ENCODE measurements at places on chromosomes 5 and 9. TPM values are rescaled to one million over a fixed set of nuclear protein-coding genes. Genes with fewer than 3 reads are reported as not detected.

The PTBP3 gene
- 79.2 TPM for total RNA-seq

The ALDH7A1 gene
- 46.8 TPM for total RNA-seq

The C8G gene
- 1.1 TPM for total RNA-seq

The PDE8B gene
- total RNA-seq: not detected

The ANKRD31 gene
- total RNA-seq: 0.56 TPM

The IL6ST gene
- 108 TPM for total RNA-seq

The CCNI2 gene
- 0.12 TPM for total RNA-seq

DNA sequence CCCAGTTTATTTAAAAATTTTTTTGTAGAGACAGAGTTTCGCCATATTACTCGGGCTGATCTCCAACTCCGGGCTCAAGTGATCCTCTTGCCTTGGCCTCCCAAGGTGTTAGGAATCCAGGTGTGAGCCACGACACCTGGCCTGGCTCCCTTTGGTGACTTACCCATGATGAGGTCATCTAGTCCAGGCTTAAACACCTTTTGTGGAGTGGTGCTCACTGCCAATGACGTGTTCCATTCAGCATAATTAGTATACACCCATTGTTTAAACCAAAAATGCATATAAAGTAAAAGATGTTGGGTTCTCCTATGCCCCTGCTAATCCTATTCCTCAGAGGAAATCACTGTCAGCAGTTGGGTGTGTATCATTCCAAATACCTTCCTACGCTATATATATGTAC lies 91.0 kb downstream of the HSPA4 start:
- no peak for DNase-seq

GRCh38 chr9:38727497-38728001 lies 7.6 kb upstream of the FAM240B start:
- DNase-seq: peak; percentile 82

- DNase-seq: no peak
Measured at GRCh38 chr5:15501091-15501791, 1.3 kb downstream of the FBXL7 start.

DNA sequence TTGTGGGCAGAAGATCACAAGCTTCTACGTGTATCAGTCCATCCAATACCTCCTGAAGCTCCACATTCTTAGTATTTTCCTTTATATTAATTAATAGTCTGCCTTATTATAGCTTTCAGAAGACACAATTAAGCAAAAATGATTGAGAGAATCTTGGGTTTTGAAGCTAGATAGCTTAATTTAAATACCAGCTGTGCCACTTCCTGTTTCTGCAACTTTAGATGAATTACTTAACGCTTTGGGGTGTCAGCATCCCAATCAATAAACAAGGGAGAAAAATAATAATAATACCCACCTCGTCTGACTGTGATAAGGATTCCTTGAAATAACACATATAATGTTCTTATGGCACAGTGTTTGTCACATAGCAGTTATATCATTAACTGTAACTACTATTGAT lies 44.7 kb upstream of the HTR4 start:
- DNase-seq: no peak

DNA sequence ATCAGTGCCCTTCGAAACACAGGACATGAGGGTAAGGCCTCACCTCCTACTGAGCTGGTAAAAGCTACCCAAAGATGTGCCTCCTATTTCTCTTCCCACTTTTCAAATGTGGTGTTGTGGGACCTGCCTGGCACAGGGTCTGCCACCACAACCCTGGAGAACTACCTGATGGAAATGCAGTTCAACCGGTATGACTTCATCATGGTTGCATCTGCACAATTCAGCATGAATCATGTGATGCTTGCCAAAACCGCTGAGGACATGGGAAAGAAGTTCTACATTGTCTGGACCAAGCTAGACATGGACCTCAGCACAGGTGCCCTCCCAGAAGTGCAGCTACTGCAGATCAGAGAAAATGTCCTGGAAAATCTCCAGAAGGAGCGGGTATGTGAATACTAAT lies 1.9 kb downstream of the IRGM start:
- peak; percentile 3 for DNase-seq

GRCh38 chr5:169460896-169461295 lies 122.7 kb upstream of the SPDL1 start:
- no peak for DNase-seq

DNA sequence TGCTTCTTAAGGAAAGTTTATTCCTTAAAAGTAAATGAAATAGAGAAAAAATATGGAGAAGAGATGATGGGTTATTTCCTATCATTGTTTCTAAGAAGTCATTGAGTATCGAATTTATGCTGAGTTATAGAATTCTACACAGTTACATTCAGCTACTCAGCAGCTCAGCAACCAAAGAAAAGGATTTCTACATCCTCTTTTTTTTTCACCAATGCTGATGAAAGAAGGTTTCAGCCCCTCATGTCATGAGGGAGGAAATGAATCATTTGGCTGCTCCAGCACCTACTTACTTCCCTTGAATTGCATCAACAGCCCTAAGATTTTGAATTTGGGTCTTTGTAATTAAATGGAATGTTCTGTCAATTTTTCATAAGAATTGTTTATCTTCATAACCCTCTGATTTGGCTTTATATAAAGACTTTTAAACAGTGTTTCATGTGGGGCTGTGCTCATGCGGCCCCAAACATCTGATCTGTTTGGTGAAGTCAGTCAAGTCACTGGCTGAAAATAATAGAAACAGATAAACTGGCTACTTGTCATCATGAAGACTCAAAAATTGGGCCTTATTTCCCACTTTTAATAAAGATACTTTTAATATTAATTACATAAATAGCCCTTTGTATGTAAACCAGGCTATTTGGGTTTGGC lies 18.5 kb upstream of the SNX2 start:
- DNase-seq: peak; percentile 86

GRCh38 chr5:179355976-179356974 lies 11.0 kb upstream of the ADAMTS2 start:
- DNase-seq: peak; percentile 76

GRCh38 chr5:146699664-146700418 lies 178.7 kb downstream of the PPP2R2B start:
- DNase-seq: no peak

- no peak for DNase-seq
Measured at GRCh38 chr9:96663506-96664120, 8.5 kb upstream of the PRXL2C start.

DNA sequence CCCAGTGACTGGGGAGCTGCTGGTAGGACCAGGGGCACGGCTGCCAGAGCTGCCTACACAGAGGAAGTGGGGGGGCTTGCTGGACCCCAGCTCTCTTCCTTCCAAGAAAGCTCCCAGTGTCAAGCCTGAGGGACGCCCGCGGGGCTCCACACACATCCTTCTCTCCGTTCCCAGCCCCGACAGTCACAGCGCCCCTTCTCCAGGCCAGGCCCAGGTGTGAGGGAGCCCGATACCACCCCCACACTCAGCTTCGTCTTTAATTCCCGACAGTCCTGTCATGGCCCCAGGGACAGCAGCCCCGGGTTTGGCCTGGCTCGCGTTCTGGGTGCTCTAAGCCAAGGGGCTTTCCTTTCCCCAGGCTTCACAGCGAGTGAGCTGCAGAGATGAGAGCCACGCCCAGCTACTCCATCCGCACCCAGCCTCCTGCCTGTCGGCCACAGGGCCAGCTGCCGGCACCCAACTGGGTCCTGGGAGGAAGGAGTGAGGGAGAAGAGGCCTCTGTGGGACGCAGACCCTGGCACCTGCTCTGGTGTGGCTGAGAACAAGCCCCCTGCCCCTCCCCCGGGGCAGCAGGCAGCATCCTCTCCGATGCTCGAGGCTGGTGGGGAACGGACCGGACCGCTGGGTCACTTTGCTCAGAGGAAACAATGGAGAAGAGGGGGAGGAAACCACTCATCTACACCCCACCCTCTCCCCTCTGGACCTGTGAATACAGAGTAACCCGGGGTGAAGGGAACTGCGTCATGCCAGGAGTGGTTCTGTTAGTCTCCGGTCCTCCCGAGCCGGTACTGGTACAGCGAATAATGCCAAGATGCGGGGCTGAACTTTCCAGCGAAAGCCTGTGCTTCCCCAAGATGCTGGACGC lies 53.9 kb upstream of the PHYKPL start:
- DNase-seq: no peak

GRCh38 chr5:168315416-168316138 lies 24.1 kb downstream of the WWC1 start:
- DNase-seq: no peak

DNA sequence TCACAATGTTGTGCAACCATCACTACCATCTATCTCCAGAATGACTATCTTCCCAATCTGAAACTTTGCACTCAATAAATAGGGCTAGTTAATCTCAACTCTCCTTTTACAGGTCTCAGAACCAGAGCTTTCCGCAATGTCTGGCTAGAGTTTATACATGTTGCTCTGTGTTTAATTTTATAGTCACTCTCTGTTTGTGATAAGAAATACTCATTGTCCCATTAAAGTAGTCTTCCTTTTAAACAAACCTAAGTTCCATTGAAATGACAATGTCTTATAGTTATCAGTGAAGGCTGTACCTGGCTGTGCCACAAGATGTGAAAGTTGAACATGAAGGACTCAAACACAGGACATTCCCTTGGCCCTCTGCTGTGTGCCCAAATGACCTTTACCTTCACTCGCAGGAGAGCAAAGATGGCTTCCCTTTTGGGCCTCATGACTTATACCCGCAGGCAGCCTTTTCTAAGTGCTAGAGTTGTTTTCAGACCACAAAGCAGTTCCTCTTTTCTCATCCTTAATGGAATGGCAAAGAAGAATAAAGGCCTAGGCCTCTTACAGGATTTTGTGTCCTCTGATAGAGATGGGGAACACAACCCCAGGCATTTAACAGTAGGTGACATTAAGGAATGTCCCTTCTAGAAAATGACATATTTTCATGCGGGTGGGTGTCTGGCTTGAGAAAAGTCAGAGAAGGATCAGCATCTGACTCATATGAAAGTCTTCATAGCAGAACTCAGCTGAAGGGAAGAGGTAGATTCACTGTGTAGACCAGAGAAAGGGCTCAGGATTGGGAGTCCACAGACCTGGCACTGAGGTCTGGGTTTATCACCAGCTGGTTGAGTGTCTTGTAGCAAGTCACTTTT lies 69.6 kb upstream of the ATP10B start:
- DNase-seq: no peak
